ENCODE measurements at places on chromosomes 5 and 9. TPM values are rescaled to one million over a fixed set of nuclear protein-coding genes. Genes with fewer than 3 reads are reported as not detected.

DNA sequence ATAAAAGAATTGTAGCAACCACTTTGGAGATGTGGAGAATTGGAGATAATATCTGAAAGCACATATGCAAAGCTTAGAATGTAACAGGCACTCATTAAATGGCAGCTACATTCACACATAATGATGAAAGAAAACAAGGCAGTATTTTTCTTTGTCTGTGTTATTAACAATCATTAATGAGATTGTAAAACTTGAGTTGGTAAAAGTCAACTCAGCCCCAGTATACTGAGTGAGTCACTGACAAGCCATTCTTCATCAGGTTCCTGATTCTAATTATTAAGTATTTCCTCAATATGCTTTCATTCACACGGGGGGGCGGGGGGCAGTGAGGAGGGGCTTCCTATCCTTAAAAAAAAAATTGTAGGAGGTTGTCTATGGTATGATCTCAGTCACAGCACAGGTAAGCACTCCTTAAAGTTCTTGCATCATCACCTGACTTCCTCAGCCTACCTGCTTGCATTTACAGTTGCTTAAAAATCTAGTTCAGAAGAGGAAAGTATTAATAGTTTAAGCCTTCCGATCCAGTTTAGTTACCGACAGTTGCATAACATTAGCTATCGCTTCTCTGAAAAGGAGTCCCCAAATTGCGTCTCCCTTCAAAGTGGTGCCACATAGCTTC is 379.8 kb downstream of the EFNA5 start:
- DNase-seq: no peak

The SMIM33 gene
- not detected for total RNA-seq

- DNase-seq: no peak
These were observed 1.5 kb downstream of the CRHBP start for GRCh38 chr5:76954383-76954763.

The LTC4S gene
- total RNA-seq: 21.7 TPM

DNA sequence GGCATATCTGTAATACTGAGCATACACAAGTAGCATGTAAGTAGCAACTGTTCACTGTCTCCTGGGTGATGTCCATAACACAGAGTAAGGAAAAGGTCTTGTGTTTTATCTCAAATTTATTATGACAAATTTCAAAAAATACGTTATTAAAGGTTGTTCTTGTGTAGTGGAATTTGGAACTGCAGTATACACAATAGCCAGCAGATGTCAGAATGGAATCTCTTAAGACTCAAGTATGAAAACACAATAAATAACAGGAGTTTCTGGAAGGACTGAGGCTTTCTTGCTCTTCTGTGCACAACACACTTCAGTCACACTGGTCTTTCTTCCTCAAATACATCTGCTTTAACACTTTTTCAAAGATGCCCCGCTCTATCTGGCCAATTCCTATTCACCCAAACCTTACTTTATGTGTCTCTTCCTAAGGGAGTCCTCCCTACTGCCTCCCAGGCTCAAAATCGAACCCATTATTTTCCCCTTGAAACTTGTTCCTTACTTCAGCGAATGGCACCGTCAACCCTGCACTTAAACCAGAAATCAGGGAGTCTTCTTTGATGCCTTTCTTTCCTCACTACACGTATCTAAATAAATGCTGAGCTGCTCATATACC is 6.5 kb upstream of the FBXO10 start:
- DNase-seq: no peak

DNA sequence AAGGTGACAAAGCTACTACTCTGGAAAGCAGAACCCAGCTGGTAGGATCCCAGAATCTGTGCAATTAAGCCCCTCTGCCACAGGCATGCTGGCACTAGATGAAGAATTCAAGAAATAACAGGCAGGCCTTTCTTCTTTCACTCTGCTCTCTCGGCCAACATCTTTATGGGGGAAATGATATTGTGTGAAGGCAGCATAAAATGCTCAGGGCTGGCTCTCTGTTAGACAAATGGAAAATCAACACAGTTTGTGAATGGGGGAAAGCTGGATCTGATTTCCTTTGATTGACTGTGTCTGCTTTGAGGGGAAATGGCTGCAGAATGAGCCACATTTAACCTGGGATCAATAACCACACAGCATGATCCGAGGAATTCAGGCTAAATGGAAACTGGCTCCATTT is 29.1 kb upstream of the AKNA start:
- DNase-seq: no peak

- no peak for DNase-seq
These were observed 2.5 kb upstream of the FSD1L start for GRCh38 chr9:105445203-105445881.

The AGXT2 gene
- total RNA-seq: not detected

GRCh38 chr5:313265-313664 is 8.2 kb upstream of the AHRR start:
- DNase-seq: no peak

Measured in sciatic nerve (tissue), 2 donors.